Thyroid gland (tissue), 4 donors: ENCODE measurements at places on chromosomes 7 and 10.

DNA sequence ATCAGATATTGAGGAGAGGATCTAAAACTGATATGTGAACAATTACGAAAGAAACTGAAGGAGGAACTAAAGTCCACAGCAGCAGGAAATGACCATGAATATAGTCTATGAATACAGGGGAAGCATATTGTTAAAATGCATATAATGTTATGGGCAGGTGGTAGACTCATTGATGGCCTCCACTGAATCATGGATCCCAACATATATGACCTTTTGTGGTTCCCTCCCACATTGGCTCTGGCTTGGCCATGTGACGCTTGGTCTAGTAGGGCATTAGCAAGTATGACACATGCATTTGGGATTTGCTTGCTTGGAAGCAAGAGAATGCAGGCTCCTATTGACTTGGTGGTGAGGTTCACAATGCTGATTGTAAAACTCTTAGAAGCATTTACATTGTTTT is 55.2 kb upstream of the RAB18 start:
- DNase-seq, result no peak

GRCh38 chr10:69502589-69502988 is 51.3 kb downstream of the TSPAN15 start:
- DNase-seq, result no peak

DNA sequence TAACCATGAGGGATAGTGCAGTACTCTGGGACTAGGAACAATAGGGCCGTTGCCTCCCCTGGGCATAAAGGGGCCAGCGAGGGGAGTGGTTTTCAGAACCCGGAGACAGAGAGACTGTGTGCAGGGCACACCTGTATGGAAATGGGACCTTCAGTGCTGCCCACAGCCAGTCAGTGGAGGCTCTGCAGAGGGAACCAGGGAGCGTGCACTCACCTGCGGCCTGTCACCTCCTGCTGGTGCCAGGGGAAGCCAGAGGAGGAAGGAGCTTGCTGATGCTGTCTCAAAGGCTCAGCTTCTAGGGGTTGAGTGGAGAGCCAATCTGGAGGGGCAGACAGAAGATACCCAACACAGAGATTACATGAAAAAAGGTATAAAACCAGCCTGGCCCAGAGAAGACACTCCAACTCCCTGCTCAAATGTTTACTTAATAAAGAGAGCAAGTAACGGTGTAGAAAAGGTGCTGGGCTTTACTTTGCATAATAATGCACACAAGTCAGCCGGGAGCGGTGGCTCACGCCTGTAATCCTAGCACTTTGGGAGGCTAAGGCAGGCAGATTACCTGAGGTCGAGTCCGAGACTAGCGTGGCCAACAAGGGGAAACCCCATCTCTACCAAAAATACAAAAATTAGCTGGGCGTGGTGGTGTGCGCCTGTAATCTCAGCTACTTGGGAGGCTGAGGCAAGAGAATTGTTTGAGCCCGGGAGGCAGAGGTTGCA is 35.5 kb upstream of the WAPL start:
- DNase-seq, result peak; percentile 35

DNA sequence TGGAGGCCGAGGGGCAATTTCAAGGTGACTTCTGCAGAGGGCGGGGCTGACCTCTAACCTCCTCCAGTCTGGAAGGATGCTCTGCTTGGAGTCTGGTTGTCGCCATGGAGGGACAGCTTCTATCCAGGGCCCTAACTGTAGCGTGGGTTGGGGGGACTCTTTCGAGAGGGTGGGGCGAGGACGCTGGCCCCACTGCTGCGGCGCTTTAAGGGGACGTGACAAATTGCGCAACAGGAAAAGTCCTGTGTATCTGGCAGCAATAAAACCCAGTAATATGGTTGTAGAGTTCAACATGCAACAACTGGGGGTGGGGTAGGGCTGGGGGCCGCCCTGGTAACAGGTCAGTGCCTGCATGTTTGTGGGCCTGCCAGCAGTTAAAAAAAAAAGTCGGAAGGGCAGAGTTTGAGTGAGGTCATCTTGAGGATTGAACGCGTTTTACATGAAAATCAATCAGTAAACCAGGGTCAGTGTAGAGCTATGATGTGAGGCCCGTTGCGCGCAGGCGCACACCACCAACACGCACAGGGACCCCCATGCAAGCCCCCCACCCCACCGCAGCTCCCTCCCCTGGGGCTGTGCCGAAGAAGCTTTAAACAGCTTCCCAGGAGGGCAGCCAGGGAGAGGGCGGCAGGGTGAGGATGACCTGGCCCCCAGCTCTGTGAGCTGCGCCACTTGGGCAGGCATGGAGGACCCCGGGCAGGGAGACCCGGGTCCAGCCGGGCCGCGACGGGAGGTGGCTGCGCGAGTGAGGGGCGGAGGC is 4.3 kb downstream of the SHH start:
- DNase-seq, result no peak

DNA sequence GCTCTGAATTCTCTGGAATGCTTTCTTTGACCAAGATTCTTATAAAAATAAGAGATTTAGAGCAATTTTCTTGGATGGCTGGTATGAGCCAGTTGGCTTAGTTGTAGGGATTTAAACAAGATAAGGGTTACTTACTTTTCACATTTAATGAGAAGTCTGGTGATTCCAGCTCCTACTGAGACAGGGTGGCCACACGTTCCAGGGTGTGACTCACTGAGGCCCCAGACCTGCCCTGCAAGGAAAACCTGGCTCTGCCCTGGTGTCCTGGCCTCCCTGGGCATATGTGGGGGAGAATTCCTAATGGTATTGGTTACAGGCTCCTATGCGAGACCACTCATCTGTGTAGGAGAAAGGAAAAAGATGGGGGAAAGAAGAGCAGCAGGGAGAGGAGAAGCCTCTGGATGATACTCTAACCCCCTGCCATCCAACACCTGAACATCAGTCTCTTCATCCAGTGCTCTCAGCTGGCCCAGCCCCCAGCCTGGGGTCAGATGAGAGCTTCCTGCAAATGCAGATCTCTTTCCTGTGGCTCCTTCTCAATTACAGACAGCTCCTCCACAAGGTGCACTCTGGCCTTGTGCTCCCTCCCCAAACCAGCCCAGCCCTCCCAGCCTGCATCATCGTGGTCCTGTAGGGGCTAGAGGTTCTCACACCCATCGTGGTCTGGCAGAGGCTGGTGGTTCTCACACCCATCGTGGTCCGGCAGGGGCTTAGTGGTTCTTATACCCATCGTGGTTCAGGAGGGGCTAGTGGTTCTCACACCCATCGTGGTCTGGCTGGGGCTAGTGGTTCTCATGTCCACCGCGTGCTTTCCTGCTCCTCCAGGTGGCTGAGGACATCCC is 139.9 kb downstream of the EGFR start:
- DNase-seq, result no peak

GRCh38 chr7:120684463-120684862 is 173.5 kb downstream of the TSPAN12 start:
- DNase-seq, result no peak

GRCh38 chr7:102272075-102272916 is 14.4 kb upstream of the SH2B2 start:
- peak; percentile 84 for DNase-seq

GRCh38 chr7:118590107-118590506 is 365.6 kb downstream of the ANKRD7 start:
- DNase-seq, result no peak

- no peak for DNase-seq
Observed at GRCh38 chr10:30686708-30687107, 57.2 kb upstream of the LYZL2 start.

DNA sequence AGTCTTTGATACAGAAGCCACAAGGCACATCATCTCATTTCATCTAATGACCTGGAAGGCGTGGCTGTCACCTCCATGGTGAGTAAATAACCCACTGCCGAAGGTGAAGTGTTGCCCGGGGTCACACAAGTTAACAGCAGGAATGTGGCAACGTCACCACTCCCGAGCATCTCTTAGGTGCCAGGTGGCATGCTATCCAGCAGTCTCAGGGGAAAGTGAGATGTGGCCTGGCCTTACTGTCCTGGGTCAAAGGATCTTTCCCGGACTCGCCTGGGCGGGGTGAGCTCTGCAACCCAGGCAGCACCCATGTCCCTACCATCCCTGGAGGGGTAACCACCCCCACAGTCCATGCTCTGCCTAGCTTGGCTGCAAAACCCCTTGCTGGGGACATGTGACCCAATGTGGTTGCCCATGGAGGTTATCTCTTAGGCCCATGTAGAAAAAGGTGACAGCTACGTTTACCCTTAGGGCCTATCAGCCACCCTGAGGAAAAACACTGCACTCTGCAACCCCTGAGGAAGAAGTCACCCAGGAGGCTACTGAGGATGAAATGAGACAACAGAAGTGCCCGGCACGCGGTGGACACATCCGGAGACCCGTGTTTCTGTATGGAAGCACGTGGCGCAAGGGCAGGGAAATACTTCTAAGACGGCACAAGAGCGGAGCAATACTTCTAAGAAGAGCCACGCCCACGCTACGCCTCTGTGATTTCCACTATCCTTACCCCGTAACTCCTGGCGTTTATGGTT is 52.0 kb downstream of the BAIAP2L1 start:
- DNase-seq, result no peak

- DNase-seq, result no peak
Observed at GRCh38 chr7:138247081-138247480, 170.8 kb downstream of the AKR1D1 start.

DNA sequence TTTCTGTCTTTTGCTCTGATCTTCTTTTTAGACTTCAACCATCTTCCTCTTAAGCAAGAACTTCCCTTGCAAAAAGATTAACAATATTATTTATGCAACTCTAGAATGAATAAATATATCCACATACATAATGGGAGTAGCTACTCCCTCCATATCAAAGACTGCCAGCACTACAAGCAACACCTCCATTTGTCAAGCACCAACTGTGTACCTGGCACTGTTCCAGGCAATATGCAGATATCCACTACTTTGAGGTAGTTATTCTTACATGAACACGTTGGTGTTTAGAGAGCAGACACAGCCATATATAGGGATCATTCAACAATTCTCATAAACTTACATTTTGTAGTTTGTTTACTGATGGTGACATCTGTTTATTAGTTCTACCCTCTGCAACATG is 83.6 kb upstream of the CACNB2 start:
- no peak for DNase-seq

DNA sequence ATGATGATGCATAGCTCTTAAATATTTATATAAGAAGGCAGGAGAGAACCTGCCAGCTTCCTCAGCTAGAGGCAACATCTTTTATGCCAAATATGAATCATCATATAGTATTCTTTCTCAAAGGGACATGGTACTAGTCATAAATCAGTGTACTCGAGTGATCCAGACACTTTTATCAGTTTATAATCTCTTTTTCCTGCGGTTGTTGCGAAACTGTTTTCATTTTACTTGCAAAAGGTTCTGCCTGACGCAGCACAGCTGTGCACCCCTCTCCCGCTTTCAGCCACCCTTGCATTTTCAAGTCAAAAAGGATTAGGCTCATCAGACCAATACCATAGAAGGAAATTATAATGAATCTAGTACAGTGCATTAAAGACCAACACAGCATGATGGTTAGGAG is 332.3 kb upstream of the PRKCQ start:
- no peak for DNase-seq

DNA sequence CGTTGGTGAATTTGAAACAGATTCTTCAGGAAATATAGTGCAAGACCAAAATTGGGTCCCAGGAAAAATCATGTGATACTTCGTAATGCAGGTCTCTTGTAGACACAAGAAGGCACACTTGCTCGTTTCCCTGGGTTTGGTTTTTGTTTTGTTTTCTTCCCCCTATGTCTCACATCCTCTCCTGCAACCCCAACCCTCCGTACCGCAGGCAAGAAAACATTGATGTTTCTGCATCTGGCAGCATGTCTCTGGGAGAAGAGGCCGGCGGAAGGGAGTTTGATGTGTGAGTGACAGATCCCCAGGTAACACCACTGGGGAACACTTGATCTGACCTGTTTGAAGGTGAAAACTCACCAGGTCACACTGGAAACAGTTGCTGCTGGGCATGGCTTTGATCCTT is 718.5 kb downstream of the AUTS2 start:
- no peak for DNase-seq

DNA sequence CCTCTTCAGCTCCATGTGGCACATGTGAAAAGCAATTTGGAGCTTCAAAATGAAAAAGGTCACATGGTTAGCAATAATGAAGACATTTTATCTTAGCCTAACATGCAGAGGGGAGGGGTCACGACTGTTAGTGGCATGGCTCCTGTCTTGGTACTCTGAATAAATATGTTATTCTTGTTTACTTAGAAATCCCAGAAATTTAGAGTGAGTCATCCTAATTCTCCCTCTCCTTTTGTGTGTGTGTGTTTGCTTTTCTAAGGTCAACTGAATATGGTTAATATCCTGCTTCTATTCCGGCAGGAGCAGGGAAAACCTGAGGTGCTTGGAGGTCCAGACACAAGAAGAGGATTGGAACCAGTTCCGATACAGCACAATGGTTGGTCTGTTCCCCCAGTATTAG is 17.6 kb downstream of the BCCIP start:
- no peak for DNase-seq

DNA sequence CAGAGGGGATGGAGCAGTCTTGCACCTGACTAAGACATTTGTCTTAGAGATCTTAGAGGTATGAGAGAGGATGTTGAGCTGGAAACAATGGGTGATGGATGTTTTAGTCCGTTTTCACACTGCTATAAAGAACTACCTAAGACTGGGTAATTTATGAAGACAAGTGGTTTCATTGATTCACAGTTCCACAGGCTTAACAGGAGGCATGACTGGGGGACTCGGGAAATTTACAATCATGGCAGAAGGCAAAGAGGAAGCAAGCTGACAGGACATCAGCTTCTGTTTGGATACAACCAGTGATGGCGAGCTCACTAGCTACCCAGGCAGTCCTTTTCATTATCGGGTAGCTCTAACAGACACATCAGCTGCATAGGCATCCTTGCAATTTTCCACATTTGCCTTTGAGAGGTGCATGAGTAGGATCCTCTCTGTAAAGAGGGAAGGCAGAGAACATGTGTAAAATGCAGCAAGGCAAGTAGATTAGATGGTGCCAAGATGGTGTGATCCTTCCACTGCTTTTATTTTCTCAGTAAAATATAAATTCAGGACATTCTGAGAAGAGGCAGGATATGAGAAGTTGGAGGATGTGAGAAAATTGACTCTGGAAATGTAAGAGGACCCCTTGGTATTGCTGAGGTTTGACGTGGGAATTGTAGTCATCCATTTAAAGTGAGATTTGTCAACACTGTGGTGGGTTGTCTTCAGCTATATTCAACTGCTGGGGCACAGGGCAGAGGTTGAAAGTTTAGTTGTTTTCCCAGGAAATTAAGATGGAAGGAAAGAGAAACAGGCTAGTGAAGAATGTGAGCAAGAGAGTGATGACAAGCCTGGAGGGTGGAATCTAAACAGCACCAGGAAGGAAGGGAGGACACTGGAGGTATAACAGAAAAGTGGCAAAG is 1140.0 kb upstream of the AUTS2 start:
- no peak for DNase-seq

DNA sequence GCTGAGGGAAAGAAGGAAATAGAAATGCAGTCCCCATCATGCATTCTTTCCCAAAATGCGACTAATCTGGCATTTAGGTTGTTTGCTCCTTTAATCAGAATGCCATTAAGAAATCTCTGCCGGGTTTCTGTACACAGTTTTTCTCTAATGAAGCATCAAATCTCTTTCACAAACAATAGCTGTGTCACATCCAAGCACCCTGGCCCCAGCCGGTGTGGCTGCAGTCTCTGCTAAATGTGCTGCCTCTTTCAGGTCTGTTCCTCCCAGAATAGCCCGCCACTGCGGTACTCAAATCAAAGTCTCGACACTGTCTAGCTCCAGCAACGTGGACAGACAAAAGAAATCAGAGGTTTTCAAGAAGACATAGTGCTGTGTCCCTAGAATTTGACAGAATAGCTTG is 343.8 kb downstream of the KCNMA1 start:
- no peak for DNase-seq

- DNase-seq, result no peak
Observed at GRCh38 chr7:94030634-94031033, 26.5 kb upstream of the BET1 start.
